Large intestine (tissue), 12 donors: ENCODE measurements at places on chromosomes 12 and 14. TPM values are rescaled to one million over a fixed set of nuclear protein-coding genes. Genes with fewer than 3 reads are reported as not detected.

The AICDA gene
- 1.0 TPM for polyA plus RNA-seq

The TAS2R8 gene
- polyA plus RNA-seq = not detected

The SYCP3 gene
- polyA plus RNA-seq = 1.7 TPM

The FZD10 gene
- polyA plus RNA-seq = 1.2 TPM

The ERH gene
- 163 TPM for polyA plus RNA-seq

The TMEM121 gene
- polyA plus RNA-seq = 3.0 TPM

The MDM1 gene
- polyA plus RNA-seq = 20.0 TPM

The DBX2 gene
- polyA plus RNA-seq = 0.01 TPM

The DLGAP5 gene
- polyA plus RNA-seq = 11.6 TPM

The WSCD2 gene
- polyA plus RNA-seq = 1.5 TPM

The OR10P1 gene
- not detected for polyA plus RNA-seq

- peak; percentile 69 for DNase-seq
Observed at GRCh38 chr12:56957229-56958052, at the start of gene RDH16. RDH16 (minus strand) TSS chr12:56957608; CDS start chr12:56957462, 146 bp downstream.

DNA sequence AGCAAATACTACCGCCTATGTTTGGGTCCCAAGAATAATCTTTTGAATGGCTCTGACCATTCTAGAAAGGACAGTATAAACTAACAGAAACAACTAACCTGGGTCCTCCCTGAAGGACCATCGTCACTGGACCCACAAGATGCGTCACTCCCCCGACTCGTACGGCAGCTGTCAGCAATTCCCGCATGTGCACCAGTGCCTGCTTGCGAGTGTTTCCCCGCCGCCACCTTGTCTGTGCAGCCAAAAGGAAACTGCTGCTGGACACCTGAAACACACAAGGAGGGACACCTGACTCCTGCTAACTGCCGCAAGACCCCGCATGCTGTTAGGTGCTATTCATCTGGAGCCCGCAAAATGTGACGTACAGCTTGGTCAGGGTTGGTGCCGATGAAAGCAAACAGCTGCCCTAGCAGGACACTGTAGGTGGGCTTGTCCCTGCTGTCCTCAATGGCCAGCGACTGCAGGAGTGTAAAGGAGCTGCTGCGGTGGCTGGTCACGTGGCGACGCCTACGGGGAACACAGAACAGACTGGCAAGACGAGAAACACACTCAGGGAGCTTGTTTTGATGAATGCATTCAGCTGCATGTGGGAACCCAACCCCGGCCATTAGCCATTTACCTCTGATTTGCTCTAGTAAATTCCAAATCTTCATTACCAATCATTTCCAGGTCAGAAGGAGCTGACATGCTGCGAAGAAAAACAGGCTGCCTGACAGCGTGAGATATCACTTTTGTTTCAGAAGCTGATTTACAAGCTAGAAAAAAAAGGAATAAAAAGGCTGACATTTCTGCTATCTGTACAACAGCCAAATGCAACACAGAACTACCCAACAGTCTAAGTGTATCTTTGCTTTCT is 118.1 kb downstream of the TRAFD1 start:
- no peak for DNase-seq

DNA sequence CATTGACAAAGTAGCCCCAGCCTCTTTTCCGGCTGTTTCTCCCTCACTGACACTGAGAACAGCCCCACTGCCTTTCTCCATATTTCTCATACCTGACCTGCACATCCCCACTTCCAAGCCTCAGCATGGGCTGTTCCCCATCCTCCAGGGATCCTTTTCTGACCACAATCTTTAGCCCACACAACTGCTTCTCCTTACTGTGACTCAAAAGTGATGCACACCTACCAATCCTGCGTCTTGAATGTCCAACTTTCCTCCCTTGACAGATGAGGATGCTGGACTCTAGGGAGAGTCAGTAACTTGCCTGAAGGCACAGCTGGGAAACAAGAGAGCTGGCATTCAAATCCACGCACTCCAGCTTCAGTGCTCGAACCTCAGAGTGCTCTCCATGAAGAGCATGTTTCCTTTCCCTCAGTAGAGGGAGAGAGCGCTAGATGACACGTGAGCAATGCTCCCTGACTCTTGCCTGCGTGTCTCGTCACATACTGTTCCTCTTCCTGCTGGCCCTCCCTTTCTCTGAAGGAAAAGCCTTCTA is 75.6 kb downstream of the NTF3 start:
- DNase-seq = no peak

DNA sequence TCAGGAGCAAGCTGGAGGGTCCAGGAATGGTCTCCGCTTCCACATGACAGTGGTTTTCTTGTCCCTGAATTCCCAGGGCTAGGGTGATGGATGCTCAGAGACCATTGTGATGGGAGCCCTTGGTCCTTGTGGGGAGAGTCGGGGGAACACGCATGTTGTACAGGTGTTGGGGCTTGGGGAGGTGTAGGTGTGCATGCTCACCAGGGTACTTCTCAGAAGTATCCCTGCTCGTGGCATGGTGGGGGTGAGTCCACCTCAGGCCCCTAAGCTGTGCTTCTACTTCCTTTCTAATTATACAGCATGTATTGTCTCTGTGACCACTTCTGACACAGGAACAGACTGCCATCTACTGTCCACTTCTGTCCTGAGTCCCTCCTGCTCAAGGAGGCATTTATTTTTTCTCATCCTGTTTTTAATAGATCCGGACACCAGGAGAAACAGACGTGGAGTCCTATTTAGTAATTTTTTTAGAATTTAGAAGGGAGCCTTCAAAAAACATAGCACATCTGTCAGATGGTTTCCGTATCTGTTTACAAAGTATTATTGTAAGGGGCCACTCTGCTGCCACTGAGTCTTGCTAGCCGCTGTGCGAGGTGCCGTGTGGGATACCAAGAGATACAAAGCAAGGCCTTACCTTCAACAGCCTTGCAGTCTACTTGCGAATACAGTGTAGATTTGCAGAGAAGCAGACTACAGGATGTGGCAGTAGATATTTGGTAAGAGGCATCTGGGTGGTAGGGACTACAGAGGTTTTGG is 10.5 kb downstream of the NTF3 start:
- DNase-seq = peak; percentile 47

DNA sequence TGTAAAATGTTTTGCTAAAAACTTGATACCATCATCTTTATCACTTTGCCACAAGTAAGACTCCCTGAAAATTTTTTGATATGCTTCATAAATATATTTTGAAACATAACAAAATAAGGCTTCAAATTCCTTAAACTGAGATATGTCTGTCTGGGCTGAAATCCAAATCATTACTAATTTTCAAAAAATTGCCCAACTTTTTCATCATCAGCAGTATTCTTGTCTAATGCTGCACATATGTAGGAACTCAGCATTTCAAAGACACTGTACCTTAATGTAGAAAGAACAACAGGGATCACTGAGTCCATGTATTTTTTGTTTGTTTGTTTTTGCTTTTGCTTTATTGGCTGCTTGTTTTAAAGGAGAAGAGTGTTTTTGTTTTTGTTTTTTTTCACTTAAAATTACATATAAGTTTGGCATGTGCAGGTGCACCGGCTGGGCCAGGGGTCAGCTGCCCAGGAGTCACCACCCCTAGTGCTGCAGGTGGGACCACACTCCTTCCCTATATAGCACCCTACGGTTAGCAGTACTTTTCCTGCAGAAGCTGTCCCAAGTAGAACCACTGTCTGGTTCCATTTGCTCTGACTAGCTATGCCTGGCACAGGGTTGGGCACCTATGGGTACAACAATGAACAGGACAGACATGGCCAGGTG is 231.2 kb downstream of the PIK3C2G start:
- DNase-seq = no peak

- DNase-seq = peak; percentile 79
Observed at GRCh38 chr14:89911010-89911919, 43.3 kb downstream of the EFCAB11 start.

DNA sequence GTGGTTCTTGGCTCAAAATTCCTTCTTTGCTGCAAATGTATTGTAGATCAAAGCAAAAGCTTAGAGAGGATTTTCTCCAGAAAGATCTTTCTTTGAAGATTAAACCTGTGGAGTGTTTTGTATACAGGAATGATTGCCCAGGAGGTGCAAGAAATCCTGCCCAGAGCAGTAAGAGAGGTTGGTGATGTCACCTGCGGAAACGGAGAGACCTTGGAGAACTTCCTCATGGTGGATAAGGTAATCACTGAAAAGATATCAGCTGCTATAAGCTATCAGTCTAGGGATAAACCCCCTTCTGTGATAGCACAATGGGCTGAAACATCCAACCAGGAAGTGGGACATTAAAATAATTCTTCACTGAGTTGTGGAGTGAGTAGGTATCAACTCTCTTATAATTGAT is 85.7 kb downstream of the MYRFL start:
- DNase-seq = no peak

- DNase-seq = no peak
Observed at GRCh38 chr14:78595797-78596196, 425.6 kb downstream of the NRXN3 start.

GRCh38 chr12:24630446-24630845 is 318.5 kb downstream of the BCAT1 start:
- DNase-seq = no peak

GRCh38 chr12:29240441-29240840 is 91.4 kb downstream of the FAR2 start:
- no peak for DNase-seq

GRCh38 chr12:66804563-66804974 is 125.7 kb upstream of the GRIP1 start:
- DNase-seq = no peak

- DNase-seq = no peak
Observed at GRCh38 chr12:24944601-24944975, 4.3 kb downstream of the BCAT1 start.

DNA sequence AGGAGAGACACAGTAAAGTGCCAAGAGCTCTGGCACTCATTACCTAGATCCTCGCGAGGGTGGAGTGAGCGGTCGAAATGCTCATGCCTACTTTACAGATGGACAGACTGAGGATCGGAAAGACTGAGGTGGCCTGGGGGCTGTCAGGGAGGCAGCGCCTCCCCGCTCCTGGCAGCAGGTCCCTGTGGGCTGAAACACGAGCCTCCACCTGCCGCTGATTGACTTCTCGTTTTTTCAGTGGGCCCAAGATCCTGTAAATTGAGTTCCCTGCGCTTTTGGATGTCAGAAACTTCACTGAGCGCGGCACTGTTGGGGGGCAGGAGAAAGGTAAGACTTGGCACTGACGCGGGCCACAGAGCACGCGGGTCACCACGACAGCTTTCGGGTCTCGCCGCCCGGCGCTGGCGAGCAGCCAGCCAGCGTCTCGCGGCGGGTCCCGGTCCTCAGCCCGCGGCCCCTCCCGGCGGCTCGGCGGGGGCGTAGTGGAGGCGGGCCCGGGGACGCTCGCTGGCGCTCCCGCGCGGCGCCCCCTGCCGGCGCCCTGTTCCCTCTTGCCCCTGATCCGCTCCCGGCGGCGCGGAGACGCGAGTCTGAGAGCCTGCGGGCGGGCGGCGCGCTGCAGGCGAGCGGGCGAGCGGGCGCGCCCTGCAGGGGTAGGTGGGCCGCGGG is 552 bp upstream of the SCN8A start:
- DNase-seq = peak; percentile 49

- no peak for DNase-seq
Observed at GRCh38 chr12:46701356-46701755, 124.4 kb downstream of the SLC38A4 start.

DNA sequence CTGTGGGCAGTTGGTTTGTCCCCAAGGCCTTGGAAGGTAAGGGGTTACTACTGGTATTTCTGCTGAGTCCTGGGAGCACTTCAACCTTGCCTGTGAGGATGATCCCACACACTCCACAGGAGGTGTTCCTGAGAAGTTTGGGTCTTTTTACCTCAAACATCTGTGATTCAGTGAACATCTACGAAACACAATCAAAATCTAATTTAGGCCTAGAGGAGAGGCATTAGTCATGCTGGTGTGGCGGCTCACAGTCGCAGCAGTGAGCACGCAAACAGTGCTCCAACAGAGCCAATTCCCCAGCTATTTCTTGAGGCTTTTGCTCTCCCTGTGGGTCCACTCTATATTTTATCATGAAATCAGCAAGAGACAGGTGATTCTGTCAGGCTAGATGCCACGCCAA is 107.6 kb downstream of the APAF1 start:
- no peak for DNase-seq

GRCh38 chr12:129009833-129010622 is 156.8 kb downstream of the GLT1D1 start:
- no peak for DNase-seq

GRCh38 chr12:6326316-6327228 is 15.3 kb downstream of the TNFRSF1A start:
- peak; percentile 43 for DNase-seq

GRCh38 chr12:3213188-3213587 is 136.0 kb downstream of the TSPAN9 start:
- DNase-seq = no peak

GRCh38 chr12:107402041-107403022 is 283.3 kb upstream of the PWP1 start:
- DNase-seq = peak; percentile 38

- no peak for DNase-seq
Observed at GRCh38 chr14:53949201-53949600, 7.4 kb downstream of the BMP4 start.

DNA sequence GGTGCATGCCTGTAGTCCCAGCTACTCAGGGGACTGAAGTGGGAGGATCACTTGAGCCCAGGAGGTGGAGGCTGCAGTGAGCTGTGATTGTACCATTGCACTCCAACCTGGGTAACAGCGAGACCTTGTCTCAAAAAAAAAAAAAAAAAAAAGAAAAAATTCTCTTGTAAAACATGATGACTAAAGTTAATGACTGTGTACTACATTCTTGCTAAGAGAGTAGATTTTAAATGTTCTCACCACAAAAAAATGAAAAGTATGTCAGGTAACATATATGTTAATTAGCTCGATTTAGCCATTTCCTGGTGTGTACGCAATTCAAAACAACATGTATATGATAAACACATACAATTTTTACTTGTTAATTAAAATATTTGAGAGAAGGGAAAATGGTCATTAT is 480.7 kb upstream of the RGS6 start:
- DNase-seq = no peak

DNA sequence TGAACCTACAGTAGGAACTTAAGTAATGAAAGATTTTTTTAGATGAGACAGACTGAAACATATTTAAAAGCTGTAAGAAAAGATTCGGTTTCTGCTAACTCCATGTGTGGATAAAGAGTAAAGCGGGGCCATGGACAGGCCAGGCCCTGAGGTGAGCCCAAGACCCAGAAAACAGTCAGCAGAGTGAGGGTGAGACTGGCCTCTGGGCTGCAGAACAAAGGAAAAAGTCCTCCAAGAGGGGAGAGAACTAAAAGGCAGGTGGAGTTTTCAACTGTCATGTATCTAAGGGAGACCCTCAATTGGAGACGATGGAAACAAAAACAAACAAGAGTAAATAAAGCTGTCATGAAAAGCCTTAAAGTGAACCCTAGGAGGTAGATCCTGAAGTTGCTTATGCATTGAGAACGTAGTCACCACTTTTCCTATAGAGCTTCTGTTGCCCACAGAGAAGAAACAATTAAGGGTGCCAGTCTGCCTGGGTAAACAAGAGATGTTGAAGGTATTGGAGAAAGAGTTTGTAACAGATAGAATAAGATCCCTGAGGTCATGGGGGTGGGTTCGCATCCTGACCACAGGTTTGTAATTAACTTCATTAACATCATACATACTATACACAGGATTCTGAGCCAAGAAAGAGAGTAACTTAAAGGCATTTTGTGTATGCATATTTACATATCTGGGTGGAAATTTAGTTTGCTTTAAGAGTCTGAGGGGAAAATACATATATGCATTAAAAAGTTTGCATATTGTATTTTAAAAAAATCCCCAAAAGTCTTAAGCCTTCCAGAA is 268.7 kb upstream of the PDE3A start:
- DNase-seq = no peak

GRCh38 chr12:77833329-77833728 is 2.6 kb downstream of the NAV3 start:
- no peak for DNase-seq

GRCh38 chr12:55797550-55797949 is 20.0 kb downstream of the SARNP start:
- no peak for DNase-seq

- no peak for DNase-seq
Observed at GRCh38 chr12:108820707-108821406, 36.5 kb downstream of the SSH1 start.
